ENCODE measurements at places on chromosomes 13 and 19. TPM values are rescaled to one million over a fixed set of nuclear protein-coding genes. Genes with fewer than 3 reads are reported as not detected.

DNA sequence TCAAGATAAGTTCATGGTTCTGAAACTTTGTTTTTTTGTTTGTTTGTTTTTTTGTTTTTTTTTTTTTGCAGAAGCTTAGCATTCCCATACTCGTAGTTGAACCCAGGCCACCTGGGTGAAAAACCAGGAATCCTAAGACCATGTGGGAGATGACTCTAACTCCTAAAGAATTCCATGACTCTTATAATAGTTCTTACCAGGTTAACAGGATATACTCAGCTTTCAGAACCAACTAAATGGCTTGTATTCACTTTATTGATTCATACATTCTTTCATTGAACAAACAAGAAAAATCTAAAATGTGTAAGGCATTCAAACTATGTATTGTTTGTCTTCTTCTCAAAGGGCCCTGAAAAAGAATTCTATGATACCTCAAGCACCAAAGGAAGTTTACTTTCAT is 40.5 kb upstream of the KLF5 start:
- ATAC-seq, result no peak

DNA sequence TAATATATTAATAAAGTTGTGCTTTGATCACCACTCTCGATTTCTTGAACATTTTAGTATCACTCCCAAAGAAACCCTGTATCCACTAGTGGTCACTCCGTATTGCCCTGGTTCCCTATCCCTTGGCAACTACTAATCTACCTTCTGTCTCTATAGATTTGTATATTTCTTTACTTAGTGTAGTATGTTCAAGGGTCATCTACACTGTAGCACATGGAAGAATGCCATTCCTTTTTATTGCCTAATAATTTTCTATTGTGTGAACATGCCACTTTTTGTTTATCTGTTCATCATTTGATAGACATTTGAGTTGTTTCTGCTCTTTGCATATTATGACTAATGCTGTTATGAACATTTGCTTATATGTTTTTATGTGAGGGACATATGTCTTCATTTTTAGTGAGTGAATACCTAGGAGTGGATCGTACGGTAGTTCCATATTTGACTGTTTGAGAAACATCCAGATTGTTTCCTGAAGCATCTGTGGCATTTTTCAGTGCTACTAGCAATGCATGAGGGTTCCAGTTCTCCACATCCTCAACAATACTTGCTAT is 254.0 kb downstream of the GPC6 start:
- no peak for ATAC-seq

DNA sequence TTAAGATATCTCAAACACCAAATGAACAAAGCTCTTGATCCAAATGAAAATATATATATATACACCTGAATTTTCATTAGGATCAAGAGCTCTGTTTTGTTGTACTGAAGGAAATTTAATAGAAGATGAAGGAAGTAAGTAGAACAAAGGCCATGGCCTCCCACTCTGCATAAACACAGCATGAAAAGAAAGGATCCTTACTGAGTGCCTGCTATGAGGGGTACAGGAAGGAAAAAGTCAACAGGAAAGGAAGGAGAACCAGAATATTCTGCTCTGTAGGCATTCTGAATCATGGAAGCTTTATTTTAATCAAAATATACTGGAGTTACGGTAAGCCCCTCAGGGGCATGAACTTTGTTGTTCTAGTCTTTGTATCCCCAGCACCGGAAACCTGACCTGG is 22.1 kb downstream of the TMTC4 start:
- no peak for ATAC-seq

DNA sequence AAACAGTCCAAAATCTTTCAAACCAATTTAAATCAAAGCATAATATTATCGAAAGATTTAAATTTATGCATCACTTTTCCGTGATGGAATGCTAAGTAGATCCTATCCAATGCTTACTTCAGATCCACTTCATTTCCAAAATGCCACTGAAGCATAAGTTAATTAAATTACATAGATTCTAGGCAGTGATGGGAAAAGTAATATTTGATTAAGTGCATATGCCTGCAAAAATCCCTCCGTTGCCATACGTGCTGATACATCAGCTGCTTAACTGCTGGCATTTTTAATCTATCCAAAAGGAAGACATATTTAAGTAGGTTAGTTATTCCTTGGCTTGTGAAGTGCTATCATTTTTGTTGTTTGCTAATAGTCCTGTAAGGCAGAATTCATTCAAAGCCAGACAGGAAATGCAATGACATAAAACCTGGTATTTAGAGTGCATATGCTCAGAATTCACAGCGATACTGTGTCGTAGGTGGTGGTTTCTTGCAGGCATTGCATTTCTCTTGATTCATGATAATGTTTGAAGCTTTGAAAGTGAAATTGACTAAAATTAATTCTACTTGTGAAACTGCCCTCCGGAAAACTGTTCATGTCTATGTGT is 738.3 kb upstream of the GPC6 start:
- ATAC-seq, result no peak

DNA sequence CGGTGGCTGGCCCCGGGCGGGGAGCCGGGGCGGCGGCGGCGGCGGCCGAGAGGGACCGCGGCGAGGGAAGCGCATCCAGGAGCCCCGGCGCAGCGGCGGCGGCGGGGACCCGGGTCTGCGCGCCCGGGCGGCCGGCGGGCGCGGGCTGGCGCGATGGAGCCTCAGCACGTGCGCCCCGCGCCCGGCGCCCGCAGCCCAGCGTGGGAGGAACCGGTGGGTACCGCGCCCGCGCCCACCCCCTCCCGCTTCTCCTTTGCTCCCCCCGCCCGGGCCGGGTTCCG is 7.8 kb upstream of the DGKH start:
- no peak for ATAC-seq

DNA sequence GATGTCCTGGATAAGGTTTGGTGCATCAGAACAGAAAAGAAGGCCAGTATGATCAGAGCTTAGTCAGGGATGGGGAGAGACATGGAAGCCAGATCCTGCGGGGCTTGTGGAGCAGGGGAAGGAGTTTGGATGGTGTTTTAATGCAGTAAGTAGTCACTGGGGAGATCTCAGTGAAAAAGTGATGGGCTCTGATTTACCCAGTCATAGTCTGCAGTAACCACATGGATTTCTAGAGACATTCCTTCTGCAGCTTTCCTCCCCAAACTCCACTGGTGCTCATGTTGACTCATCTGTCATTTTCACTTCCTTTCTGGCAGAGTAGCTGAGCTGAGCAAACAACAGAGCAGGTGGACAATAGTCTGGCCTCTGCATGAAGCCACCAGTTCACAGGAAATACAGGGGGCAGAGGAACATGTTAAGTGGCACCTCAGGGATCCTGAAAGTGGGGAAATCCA is 144.1 kb downstream of the DPF1 start:
- no peak for ATAC-seq

DNA sequence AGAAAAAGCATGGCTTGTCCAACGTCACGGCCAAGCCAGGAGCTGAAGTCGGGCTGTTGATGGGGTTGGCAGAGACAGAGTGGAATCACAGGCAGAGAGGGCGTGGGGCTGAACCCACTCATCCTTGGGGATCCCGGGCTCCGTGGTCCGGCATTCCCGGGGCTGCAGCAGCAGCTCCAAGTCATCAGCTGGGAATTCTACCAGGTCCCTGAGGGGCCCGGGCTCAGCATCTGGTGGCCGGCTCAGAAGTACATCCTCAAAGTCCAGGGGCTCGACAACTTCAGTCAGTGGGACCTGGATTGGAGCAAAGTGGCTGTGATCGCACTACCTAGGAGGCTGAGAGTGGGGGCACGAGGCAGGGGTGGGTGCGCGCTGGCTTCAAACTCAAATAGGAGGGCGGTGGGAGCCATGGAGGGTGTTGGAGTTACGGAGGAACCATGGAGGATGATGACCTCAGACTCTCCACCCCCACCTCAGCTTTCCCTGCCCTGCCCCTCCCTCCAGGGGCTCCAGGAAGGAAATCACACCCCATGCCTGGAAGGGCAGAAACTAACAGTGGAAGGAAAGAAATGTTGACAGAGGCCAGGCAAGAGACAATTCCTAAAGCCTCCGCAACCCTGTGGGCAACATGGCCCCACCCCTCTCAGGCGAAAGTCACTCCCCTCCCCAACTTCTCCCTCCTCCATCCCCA is 9.5 kb downstream of the DOCK6 start:
- ATAC-seq, result peak; percentile 47

- no peak for ATAC-seq
Measured at GRCh38 chr19:12937093-12937926, 1.1 kb upstream of the CALR start.

DNA sequence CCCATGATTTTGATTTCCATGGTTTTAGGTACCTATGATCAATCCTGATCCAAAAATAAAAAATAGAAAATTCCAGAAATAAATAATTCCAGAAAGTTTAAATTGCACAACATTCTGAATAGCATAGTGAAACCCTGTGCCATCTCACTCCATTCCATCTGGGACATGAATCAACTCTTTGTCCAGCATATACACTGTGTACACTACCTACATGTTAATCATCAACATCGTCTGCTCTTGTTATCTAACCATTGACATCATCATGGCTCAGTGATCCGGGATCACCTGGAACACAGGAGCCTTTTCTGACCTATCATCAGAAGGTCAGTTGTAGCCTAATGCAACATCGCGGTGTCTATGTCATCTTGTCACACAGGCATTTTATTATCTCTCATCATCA is 75.6 kb downstream of the MYO16 start:
- no peak for ATAC-seq

Gene FRY
- total RNA-seq, result 50.2 TPM

Gene PALM
- total RNA-seq, result 66.9 TPM

Gene KIR3DL2
- total RNA-seq, result not detected

Gene CBARP
- total RNA-seq, result 1.9 TPM

Gene ZNF729
- total RNA-seq, result not detected

Gene ZNF723
- not detected for total RNA-seq

Gene SPIB
- total RNA-seq, result 0.13 TPM

Gene NCR1
- total RNA-seq, result not detected

Gene MISP3
- 5.9 TPM for total RNA-seq

Gene KLK12
- total RNA-seq, result not detected

Gene COL5A3
- not detected for total RNA-seq

Data from motor neuron (in vitro differentiated cells).